NCI-H187 treated with DMSO at 0.1 percent for 48 hours (cell line): ENCODE measurements at places on chromosomes 1 and 21.

DNA sequence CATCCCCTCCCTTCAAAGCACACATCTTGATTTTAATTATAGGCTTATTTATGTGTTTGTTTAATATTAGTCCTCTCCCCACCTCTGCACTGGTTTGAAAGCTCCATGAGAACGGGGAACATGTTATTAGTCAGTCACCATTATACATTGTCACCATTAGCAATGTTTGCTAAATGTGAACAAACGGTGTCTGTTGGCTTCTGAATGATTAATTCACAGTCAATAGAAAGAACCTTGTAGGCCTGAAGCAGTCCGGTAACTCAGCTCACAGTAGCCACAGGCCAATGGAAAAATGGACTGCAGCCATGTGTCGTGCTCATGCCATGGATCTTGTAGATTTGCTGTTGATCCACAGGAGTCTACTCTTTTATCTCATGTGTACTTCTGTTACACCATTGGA lies 49.7 kb upstream of the NHLH2 start:
- no peak for DNase-seq

DNA sequence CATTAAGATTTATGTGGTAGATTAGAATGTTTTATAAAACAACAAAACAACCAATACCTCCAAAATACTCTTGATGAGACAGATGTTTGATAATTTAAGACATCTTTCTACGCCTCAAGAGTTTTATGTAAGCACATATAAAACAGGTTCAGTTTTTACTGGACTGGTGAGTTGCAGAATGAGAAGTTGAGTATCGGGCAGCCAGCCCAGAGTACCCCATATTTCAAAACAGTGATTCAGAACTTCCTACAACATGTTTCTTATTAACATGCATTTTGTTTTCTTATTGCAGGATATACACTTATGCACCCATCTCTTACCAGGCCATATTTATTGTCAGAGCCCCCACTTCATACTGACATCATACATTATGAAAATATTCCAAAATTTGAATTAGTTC lies 91.4 kb upstream of the RAVER2 start:
- no peak for DNase-seq

- DNase-seq = no peak
These were observed 149.5 kb downstream of the FGGY start for GRCh38 chr1:59446257-59446901.

DNA sequence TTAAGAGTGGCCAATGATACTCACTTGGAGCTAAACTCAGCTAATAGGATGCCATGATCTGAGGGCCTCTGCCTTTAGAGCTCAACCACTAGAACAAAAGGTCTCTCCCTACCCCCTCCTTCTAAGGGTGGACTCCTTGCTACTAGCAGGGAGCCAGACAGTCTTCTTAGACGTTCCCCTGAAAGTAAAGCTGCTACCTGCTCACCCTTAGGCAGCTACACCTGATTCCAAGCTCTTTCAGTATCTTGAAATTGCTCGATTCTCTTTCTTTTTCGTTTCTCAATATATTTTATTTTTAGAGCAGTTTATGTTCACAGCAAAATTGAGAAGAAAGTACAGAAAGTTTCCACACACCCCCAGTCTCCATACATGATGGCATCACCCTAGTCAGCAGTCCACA lies 112.6 kb upstream of the KCNJ15 start:
- no peak for DNase-seq
